ENCODE measurements at places on chromosomes 1 and 21. TPM values are rescaled to one million over a fixed set of nuclear protein-coding genes. Genes with fewer than 3 reads are reported as not detected.

Gene CNR2
- not detected for total RNA-seq

Gene CTSS
- 1.7 TPM for total RNA-seq

Gene ANXA9
- total RNA-seq = not detected

Gene CD52
- total RNA-seq = not detected

Gene S100A5
- not detected for total RNA-seq

Gene SLC25A34
- 0.48 TPM for total RNA-seq
